ENCODE measurements at places on chromosomes 6 and 20.

DNA sequence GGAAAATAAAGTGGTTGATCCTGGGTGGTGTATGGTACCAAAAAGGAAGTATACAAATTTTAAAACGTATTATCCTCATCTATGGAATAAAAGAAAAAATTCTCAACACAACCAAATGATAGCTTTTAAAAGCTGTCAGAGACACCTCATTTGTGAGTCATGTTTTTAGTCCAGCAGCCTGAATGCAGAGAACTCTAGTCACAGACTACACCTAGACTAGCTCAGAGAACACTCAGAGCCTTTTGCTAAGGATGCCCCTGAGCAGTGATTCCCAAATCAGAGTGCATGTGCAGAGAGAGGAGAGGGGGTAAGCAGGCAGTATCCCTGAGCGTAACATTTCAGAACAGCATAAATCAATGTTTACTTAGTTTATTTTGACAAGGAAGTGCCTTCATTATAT, 809.3 kb downstream of the HACE1 start:
- DNase-seq, result no peak

DNA sequence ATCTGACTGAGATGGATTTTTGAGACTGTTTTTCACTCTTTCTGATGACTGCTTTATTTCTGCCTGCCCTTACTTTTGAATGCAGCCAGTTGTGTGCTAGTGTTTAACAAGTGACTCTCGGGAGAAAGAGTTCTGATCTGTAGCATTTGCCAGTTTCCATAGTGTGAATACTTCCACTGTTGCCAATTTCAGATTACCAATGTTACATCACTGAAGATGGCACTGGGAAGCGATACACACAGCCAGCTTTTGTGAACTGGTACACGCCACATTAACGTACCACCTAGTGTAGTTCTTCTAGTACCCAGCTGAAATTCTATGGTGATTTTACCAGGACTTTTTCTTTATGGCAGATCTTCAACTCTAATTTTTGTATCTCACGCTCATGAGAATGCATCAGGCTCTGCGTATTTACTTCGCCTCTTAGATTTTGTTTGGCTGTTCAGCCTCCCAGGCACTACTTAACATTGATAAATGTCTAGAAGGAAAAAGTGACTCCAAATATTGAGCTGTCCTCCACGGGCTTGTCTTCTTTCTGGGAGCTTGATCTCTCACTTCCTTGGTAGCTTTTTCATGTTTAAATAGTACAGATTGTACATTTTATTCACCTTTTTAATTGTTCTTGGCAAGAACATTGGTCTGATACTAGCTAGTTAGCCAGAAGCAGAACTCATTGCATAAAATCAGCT, 521.6 kb upstream of the SOX4 start:
- DNase-seq, result no peak

DNA sequence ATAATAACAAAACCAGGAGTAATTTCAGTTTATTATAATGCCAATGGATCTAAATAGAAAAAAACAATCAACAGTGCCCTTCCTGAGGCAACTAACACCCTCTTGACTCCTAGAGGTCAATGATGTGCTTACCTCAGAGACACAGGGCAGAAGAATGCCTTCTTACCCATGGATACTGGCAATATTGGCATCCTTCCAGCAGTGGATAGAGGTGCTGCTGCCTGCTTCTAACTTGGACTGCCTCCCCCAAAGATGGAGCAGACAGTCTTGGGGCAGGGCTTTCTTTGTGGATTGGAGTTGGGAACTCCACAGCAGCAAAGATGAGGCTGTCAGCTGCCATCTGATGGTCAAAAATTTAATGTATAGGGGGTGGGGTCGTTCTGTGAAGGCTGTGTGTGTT, 78.7 kb downstream of the AK9 start:
- DNase-seq, result no peak

DNA sequence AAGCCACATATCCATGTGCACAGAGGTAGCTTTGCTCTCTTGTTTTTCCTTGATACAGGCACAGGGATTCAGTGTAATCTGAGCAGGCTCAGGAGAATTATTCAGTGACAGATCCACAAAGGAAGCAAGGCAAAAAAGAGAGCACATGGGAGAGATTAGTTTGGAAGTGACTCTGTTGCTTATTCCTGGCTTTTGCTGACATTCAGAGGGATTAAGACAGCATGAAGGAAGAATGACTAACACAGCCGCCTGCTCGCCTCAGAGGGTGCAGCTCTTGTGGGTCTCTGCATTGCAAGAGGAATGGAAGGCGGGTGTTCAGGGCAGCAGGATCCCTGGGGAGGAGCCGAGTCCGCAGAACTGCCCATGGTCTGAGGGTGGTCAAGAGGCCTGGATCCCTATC, 203.4 kb upstream of the KCNQ5 start:
- DNase-seq, result no peak

GRCh38 chr6:1091900-1092299, 220.0 kb upstream of the FOXQ1 start:
- DNase-seq, result no peak

GRCh38 chr6:44575644-44576043, 188.1 kb downstream of the CDC5L start:
- DNase-seq, result no peak

DNA sequence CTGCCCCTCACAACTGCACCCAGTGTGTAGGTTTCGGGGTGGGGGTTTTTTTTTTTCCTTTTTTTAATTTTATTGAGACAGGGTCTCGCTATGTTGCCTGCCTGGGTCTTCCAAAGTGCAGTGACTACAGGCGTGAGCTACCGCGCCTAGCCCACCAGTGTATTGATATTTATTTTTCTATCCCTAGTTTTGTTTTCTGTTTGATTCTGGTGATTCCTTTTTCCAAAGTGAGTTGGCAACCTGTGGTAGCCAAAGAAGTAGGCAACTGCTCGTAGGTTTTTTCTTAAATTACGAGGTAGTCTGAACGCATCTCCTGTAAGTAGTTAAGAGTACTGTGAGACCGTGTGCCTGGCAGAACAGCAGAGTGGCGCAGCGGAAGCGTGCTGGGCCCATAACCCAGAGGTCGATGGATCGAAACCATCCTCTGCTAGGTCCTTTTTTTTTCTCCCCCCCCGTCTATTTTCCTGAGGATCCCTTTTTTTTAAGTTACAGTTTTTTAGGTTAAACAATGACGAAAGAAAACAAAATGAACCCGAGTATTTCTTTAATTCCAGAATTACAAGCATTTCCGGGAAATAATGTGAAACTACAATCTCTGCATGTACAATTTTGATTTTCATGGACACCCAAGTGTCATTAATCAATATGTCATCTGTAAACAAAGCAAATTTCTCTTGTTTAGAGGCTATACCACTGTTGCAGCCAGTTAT, 78.7 kb upstream of the BTN3A2 start:
- peak; percentile 66 for DNase-seq

DNA sequence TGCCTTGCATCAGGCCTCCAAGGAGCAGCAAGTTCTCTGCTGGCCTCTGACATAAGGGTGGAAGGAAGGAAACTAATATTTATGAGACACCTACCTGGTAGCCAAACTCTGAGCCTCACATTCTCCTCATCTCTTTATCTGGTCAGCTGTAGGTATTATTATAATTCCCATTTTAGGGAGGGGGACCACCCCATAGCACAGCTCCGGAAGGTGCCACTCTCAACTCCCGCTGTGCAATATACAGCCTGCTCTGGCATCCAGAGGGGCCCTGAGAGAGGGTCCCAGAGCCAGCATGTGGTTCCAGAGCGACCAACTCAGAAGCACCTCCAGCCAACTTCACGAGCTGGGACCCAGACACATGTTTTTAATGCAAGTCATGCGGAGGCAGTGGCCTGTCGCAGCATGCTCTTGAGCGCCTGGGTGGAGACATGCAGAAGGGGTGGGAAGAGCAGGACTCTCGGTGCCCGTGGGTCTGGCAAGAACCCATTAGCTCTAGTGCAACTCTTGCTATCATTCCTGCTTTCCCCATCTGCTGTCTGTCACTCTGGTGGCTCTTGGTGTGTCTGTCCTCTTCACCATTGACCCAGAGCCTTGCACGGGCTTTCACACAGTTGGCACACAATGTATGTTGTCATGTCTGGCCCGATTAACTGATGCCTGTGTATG, 15.0 kb upstream of the MYMX start:
- no peak for DNase-seq

- peak; percentile 48 for DNase-seq
Observed at GRCh38 chr6:16711546-16712254, 49.6 kb downstream of the ATXN1 start.

DNA sequence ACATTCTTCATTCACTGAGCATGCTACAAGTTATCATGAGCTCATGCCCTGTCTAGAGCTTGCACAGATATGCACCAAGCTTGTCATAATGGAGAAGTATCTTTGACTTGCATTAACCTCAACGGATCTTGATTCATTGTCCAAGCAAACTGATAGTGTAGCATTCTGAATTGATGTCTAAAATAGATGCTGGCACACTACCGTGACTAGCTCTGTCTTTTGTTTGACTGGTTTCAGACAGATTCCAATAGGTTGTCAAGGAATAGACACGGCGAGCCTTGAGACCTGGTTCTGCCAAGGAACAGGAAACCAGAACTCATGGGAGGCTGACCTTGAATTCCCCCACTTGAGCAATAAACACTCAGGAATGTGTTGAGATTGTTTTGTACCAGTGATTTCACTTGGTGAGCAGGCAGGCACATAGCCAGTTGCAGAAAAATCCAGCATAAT, 1153.1 kb upstream of the GJE1 start:
- DNase-seq, result no peak

DNA sequence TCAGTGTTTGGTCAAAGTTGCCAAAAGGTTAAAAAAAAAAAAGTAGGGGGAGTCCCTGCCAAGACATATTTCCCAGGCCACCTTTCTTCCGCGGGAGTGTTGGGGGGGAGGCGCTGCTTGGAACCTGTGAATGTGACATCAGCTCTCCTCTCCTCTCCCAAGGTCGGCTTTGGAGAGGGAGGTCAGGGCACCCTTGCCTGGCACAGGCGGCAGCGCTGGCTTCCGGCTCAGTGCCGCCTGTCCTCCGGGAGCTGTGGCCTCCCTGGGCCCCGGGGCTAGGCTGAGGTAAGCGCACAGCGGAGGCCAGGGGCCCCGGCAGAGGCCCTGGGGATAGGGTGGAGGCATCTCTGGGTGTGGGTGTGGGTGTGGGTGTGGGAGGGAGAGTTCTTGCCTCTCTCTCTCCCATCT, 1.9 kb upstream of the EDN1 start:
- DNase-seq, result no peak

DNA sequence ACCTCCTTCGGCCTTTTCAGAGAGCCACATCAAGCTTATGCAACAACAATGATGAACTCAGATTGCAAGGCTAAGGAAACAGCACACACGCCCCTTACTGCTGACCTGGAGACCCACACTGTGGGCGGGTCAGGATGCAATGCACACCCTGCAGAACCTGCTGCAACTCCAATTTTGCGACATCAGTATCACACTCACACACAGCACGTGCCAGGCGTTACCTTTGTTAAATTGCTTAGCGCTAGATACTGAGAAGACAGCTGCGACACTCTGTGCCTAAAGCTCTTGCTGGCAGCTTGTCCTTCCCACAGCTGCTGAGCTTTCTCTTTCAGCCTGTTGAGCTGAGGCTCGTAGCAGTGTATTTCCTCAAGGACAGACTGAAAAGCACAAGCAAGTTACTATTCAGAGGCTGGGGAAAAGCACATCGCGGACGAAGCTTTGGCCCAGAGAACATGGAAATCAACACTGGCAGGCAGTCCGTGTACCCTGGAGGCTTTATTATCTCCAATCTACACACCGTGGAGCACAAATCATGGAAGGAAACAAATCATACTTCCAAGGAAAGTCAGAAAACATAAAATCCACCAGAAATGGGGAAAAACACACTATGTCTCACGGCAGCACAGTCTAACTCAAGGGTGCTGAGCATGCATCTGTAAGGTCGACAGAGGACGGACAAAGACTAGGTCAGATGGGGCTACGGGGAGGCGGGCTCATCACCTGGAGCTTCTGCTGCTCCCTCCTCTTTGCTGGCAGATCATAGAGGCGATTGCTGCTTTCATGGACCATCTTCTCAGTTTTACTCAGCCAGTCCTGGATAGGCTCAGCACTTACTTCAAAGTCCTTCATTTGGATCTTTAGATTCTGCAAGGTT, 268.2 kb downstream of the SYNE1 start:
- no peak for DNase-seq

- DNase-seq, result no peak
Observed at GRCh38 chr6:137106183-137106582, 61.4 kb upstream of the IL20RA start.

DNA sequence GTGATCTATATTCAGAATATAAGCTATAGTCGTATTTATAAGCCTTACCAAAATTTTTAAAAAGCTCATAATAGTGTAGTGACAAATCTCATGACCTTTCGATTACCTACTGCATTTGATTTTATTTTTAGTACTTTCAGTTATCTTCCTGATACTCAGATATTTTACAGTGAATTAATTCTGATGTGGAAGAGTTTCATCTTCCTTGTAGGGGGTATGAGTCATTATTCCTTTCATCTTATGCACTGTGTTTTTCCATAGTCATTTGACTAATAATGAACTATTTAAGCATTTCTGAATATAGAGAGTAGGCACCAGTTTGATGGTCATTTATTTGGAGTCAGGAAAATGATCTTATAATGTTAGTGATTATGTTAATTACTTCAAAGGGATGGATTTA, 36.4 kb downstream of the HDGFL1 start:
- no peak for DNase-seq

- no peak for DNase-seq
Observed at GRCh38 chr6:128368213-128368944, 152.0 kb downstream of the PTPRK start.

GRCh38 chr6:132190097-132190814, 211.0 kb downstream of the MOXD1 start:
- DNase-seq, result no peak

GRCh38 chr20:44579313-44580081, 2.9 kb upstream of the PKIG start:
- no peak for DNase-seq

- DNase-seq, result no peak
Observed at GRCh38 chr6:139530561-139530960, 156.1 kb upstream of the CITED2 start.

GRCh38 chr20:47456952-47457724, 44.5 kb upstream of the NCOA3 start:
- no peak for DNase-seq

- no peak for DNase-seq
Observed at GRCh38 chr20:51766994-51767866, 960 bp downstream of the ATP9A start.

DNA sequence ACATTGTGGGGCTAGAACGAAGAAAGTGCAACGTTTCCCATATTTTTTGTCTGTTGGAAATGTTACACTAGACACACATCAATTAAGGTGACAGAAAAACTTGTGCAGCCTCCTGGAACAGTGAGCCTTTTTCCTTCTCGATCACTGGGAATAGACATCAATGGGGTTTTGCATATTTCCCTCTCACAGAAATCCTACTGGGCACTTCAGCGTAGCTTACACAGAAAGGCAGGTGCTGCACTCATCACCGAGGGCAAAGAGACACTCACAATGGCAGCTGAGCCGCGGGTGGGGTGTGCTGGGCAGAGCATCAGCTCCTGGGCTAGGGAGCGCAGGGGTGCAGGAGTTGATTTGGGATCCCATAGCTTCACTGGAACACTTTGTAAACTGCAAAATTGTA, 64.5 kb downstream of the THBS2 start:
- no peak for DNase-seq

All from activated T-helper 9 cell treated with anti-CD3 and anti-CD28 coated beads, Interleukin-2, amount 50 U/mL, for 16 hours (primary cell).